GM20000 (cell line): ENCODE measurements at places on chromosomes 11 and 22.

DNA sequence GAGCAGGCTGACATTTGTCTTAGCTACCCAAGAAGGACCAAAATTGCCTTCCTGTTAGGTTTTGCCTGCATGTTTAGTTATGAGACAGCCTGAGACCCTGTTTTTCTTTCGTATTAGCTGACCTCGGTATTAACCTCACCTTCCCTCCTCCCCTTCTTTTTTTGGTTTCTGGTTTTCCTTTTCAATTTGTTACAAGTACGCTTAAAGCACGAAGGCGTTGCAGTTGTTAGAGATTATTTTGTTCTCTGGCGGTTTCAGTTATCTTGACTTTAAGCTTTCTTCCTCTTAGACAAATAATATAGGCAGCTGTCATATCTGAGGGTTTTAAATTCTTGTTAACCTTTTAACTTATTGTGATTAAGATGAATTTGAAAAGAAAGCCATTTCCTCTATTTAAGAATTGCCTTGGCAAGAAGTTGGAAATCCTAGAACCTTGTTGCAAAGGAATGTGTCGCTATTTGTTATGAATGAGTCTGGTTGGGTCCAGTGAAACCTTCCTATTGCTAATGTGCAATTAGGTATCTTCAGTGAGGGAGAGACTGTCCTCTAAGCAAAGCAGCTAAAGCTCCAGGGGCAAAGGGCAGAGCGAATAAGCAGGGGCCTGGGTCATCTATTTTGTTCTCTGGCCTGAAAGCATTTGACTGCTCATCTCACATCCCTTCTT lies 45.7 kb downstream of the PACS1 start:
- DNase-seq: peak; percentile 64

DNA sequence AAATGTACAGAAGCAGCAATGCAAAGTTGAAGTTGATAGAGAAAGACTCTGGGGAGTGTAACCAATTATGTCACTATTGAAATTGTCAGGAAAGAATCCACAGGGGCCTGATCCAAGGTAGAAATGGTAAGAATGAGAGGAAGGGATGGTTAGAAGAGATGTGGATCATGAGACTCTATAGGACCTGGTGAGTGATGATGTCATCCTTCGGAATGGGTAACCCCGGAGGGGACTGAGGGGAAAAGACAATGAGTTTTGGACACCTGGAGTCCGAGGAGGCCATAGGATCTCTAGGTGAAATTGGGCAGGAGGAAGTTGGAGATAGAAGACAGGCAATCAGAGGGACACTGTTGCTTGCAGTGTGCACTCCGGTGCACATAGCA lies 6.3 kb upstream of the TIMP3 start:
- DNase-seq: no peak

DNA sequence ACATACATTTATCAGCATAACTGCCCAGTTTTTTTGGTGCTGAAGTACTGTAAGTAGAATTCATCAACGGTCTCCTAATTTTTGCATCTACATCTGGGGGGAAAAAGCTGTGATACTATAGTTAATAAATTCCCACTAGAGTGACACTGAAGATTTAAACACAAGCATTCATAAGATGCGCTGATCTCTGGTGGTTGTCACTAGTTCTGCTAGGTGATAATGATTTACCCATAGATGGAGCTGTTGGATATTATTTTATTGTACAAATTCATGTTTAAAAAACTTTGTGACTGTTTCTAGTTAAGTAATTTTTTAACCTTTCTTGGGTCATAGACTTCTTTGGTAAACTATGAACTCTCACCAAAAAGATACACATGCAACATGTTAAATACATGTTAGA lies 106.6 kb downstream of the EMSY start:
- DNase-seq: no peak

GRCh38 chr11:124799348-124800225 lies 619 bp downstream of the MSANTD2 start:
- peak; percentile 72 for DNase-seq

DNA sequence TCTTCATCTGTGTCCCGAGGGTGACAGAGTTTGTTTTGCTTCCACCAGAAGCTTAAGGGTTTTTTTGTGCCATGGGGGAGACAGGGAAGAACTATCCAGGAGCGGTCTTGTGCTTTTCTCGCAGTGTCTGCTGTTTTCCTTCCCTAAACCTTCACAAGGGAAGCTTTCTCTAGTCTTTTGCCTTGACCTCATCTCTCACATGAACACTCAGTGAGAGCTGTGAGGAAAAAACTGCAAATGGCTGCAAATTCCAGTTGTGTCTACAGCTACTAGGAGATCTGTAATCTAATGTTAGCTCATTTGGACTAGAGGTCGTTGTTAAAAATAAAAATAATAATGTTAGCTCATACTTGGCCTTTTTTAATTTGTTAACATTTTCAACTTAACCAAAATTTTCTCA lies 264.7 kb upstream of the SESN3 start:
- no peak for DNase-seq

DNA sequence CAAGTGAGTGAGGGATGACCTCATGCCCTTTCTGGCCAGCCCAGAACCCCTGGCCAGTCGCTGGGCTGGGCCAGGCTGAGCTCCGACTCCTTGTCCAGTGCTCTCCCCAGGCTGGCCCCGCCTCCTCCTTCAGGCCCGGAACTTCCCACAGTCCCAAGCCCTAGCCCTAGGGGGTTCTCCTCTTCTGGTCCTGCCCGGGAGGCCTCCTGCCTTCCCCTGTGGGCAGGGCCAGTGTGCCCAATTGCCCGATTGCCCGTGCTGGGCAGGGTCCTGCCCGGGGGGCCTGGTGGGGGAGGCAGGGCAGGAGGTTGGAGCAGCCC lies 4.2 kb downstream of the TCIRG1 start:
- peak; percentile 20 for DNase-seq

GRCh38 chr22:24516301-24516737 lies 21.2 kb downstream of the UPB1 start:
- DNase-seq: no peak

DNA sequence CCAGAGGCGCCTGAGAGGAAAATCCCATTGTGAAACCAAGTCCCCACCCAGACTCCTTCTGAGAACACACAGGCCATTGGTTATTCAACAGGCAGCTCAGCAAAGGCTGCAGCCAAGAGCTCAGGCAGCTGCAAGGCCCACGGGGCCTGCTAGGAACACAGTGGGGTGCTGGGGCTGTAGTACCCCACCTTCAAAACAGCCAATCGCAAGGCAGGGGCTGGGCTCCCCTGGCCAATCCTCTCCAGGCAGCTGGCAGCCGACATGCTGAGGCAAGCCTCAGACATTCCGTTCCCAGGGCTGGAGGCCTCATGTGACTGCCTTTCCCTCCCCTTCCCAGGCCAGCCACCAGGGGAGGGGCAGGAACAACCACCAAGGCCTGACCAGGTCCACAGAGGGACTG lies 6.6 kb downstream of the PRODH start:
- DNase-seq: no peak

- DNase-seq: no peak
These were observed 53.4 kb downstream of the LIF start for GRCh38 chr22:30193031-30193775.

DNA sequence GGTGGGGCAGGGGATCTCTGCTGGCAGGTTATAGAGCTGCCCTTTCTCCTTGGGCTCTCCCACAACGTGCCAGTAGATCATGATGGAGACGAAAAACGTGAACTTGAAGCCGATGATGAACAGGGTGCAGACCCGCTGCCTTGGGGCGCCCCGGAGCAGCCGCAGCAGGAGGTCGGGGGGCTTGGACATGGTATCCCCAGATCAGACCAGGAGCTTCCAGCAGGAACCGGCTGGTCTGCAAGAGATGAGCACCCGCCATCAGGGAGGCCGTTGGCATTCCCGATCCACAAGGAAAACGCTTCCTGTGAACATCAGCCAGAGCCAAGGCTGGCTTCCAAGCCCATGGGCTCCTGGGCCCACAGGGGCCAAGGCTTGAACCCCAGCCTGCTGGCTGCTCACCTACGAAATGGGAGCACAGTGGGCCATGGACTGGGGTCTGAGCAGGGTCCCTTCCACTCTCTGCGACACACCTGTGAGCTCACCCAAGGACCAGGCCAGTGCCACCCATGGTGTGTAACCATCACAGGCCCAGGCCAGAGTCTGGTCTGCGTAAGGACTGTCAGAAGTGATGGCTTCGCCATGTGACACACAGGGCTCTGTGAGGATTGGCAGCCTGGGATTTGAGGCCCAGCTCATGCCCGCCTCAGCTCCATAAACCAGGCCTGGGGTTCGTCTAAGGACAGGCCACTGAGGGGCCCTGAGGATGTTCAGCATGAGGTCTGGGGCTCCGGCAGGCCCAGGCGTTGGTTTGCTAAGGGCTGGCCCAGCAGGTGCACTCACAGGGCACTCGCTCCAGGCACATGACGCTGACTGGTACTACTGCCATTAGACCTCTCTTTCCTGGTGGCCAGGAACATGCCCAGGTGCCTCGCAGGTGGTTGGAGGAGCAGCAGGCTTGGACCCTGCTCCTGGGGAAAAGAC lies 26.6 kb downstream of the A4GALT start:
- DNase-seq: no peak

- no peak for DNase-seq
These were observed 44.4 kb upstream of the DAGLA start for GRCh38 chr11:61635787-61636186.

- no peak for DNase-seq
These were observed 56.8 kb downstream of the PRR5L start for GRCh38 chr11:36352922-36353321.

GRCh38 chr11:88360141-88360540 lies 22.6 kb upstream of the CTSC start:
- no peak for DNase-seq

GRCh38 chr11:6022956-6023355 lies 7.6 kb downstream of the OR56A1 start:
- DNase-seq: peak; percentile 20

DNA sequence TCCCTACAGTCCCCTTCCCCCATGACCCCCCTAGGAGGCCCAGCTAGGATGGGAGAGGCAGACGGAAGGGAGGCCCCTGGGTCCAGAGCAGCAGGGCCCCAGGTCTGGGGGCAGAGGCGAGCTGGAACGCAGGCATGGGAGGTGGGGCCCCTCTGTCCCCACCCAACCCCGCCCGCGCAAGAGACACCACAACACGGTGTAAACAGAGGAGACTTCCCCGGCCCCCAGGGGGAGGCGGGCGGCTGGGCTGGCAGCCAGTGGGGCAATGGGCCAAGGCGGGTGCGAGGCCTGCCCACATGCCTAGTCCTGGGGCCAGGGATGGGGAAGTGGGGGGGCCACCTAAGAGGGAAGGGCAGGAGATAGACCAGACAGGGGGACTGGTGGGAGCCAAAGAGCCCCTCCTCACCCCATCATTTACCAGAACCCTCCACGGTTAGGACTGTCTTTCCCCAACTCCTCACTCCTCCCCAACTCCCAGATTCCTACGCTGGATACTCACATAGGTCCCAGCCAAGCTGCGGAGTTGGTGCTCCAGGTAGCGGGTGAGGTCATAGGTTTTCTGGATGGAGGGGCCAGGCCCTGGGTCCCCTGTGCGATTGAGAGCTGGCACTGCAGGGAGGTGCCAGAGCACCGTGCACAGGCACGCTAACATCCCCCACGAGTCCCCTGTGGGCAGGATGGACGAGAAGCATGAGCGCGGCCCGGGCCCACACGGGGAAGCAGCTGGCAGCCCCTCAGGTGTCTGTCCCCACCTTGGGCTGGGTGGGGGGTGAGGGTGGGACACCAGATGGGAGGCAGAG lies 6.2 kb downstream of the CLCF1 start:
- no peak for DNase-seq

GRCh38 chr22:38467904-38468442 lies at the start of gene KDELR3:
TSS of gene KDELR3 (plus strand) at chr22:38468096. CDS start at chr22:38468234, 138 bp downstream.
- DNase-seq: peak; percentile 92

DNA sequence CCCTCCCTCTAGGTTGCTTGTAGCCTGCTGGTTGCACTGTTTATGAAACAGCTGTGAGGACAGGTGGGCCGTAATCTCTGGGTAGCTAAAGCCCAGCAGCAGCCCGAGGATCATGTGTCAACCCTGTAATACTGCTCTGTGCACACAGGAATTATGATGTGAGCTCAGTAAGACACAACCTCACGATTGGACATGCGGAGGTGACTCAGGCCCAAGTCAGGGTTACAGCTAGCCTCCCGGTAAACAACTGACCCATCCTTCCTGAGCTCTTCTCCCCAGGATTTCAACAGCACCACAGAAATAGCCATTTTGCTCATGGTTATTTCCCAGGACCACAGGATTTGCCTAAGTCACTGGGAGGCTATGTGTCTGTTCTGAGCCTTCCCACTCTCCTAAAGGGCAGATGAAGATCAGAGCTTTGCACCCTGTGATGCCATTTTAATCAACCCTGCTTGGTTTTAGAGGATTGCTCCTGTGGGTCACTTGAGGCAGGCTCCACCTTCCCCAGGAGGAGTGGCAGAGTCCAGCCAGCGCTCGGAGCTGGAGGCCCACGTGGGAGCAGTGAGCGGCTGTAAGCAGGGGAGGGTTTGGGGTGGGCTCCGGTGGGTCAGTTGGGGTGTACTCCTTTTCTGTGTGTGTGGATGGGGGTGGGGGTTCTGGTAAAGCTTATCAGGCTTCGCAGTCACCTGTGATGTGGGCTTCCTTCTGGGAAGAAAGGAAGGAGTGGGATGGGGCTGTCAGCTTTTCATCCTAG lies at the start of gene AMPD3:
AMPD3 (plus strand) TSS at position 387 of the 754 bp plus-strand sequence. CDS start 6,256 bp downstream, outside the sequence.
- DNase-seq: peak; percentile 67

DNA sequence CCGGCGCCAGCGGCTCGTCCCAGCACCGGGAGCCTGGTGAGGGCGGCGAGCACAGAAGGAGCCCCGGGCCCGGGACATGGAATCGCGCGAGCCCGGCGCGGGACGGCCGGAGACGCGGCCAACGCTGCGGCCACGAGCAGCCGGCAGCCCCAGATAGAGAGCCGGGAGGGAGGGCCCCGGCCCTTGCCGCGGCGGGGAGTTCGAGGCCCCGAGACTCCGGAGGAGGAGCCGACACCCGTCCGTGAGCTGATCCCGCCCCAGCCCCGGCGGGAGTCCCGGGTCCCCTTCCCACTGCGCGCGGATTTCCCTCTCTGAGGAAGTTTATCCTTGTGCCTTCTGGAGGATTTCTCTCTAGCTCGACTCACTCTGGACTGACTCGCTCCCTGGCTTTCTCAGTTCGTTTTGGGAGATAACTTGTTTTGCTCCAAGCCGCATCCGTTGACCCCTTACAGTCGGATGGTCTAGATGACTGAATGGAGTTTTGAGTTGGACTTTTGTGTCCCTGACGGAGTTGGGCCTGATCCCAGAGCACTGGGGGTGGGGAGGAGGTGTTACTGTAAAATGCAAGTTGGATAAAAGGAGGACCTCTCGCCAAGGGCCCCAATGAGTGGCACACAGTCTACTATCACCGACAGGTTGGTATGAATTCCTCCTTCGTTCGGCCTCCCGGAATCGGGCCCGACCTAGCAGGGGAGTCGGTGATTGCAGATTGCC lies 585 bp downstream of the ARHGEF12 start:
- no peak for DNase-seq

DNA sequence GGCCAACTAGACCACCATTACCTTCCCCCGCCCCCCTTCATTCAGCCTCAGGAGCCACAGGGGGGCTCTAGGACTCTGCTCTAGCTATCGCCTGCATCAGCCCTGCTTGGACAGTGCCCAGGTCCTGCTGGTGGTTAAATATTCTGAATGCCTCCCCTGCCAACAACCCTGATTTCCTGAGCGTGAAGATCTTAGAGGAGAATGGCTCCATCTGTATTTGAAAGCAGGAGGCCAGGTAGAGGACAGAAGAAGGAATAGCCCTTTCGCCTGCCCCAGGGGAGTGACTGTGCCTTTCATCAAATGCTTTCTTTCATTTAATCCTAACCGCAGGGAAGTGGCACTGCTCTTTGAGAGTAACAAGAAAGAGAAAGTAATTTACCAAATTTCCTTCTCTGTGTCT lies 69.2 kb downstream of the ISX start:
- DNase-seq: no peak

- no peak for DNase-seq
These were observed 4.4 kb upstream of the SIPA1 start for GRCh38 chr11:65633390-65634108.
